Activated T-helper 2 cell treated with anti-CD3 and anti-CD28 coated beads, Interferon-gamma antibody, Interleukin-2, Interleukin-4, amounts not matched to agents 10 μg/mL and 5 μg/mL and 100 μg/mL, durations not matched to agents 14 hours and 24 hours and 36 hours (primary cell): ENCODE measurements at places on chromosomes 5 and 9. TPM values are rescaled to one million over a fixed set of nuclear protein-coding genes. Genes with fewer than 3 reads are reported as not detected.

The CSF1R gene
- 0.18 and 0.27 TPM in 2 replicates for total RNA-seq

The WNK2 gene
- total RNA-seq: 1.2 and 1.6 TPM in 2 replicates

The MRPL50 gene
- total RNA-seq: 14.2 and 14.8 TPM in 2 replicates

GRCh38 chr5:143793249-143793648 lies 18.7 kb upstream of the HMHB1 start:
- DNase-seq: no peak

GRCh38 chr5:35031276-35031675 lies 16.5 kb downstream of the AGXT2 start:
- DNase-seq: no peak

GRCh38 chr5:68406767-68407241 lies 191.2 kb downstream of the PIK3R1 start:
- no peak for DNase-seq

DNA sequence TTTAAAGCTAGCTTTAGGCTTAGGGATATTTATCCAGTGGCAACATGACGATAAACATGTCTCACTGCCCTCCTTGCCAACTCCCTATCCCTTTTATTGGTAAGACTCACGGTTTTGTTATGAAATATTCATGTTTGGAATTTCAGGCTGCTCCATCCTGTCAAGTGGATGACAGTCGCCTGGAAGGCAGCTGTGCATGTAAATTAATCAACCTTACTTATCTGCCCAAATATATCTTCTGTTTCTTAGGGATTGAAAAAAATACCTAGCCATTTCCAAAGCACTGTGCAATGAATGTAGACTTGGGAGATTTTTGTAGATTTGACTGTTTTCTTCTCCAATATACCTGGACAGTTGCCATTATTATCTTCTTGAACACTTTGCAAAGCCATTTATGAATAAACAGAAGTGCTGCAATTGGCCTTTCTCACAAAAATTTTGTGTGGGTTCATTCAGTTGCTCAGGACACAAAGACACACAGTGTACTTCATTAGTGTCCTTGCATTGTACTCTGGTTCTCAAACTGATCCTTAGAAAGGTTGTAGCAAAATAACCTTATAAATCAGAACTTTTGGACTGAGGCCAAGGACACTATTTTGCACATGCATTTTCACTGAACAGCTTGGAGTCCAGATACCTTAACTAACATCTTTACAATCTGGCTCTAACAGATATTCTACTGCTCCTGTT lies 889.4 kb upstream of the SEMA6A start:
- no peak for DNase-seq

GRCh38 chr5:125390326-125390725 lies 643.9 kb upstream of the ZNF608 start:
- DNase-seq: no peak

DNA sequence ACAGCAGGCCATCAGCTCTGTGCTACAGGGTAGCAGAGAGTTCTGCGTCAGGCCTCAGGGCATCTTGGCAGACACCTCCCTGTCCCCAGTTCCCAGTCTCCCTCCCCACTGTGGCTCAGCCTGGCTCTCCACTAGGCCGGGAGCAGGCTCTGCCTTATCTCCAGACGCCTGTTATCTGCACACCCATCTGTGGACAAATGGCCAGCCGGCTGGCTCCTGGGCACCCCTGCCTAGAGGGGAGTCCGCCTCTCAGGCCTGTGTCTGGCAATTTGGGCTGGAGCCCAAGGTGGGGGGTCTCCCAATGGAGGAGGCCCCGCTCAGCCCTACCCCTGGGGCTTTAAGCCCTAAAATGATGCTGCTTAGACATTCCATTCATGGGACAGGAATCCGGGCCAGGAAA lies 39.2 kb upstream of the HAND1 start:
- DNase-seq: no peak

DNA sequence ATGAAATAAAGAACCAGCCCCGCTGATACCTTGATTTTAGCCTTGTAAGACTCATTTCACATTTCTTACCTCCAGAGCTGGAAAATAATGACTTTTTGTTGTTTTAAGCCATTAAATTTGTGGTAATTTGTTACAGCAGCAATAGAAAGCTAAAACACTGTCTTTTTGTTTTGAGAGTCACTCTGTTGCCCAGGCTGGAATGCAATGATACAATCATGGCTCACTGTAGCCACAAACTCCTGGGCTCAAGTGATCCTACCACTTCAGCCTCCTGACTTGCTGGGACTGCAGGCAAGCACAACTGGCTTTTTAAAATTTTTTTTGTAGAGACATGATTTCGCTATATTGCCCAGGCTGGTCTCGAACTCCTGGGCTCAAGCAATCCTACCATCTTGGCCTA lies 34.7 kb upstream of the MYO10 start:
- no peak for DNase-seq

- no peak for DNase-seq
Measured at GRCh38 chr9:126057121-126057825, 269.4 kb upstream of the MVB12B start.

- DNase-seq: no peak
Measured at GRCh38 chr5:109882546-109882945, 192.8 kb downstream of the MAN2A1 start.

DNA sequence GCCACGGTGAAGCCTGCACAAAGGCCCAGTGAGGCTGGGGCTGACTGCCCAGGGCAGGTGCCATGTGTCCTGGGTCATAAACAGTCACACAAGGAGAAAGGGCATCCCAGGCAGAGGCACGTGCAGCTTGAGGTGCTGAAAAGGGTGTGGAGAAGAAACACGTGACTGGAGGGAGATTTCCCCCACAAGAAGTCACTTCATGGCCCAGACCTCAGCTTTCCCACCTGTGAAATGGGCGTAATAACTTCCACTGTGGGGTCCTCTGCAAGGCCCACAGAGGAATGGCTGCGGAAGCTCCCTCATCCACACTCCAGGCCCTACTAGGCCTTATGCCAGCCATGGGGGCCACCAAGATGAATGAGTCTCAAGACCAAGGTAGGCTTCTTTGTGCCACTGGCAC lies 20.1 kb upstream of the CPLX2 start:
- DNase-seq: no peak

GRCh38 chr9:36319183-36319582 lies 60.9 kb upstream of the GNE start:
- no peak for DNase-seq

GRCh38 chr5:36948650-36949049 lies 72.1 kb downstream of the NIPBL start:
- DNase-seq: no peak

DNA sequence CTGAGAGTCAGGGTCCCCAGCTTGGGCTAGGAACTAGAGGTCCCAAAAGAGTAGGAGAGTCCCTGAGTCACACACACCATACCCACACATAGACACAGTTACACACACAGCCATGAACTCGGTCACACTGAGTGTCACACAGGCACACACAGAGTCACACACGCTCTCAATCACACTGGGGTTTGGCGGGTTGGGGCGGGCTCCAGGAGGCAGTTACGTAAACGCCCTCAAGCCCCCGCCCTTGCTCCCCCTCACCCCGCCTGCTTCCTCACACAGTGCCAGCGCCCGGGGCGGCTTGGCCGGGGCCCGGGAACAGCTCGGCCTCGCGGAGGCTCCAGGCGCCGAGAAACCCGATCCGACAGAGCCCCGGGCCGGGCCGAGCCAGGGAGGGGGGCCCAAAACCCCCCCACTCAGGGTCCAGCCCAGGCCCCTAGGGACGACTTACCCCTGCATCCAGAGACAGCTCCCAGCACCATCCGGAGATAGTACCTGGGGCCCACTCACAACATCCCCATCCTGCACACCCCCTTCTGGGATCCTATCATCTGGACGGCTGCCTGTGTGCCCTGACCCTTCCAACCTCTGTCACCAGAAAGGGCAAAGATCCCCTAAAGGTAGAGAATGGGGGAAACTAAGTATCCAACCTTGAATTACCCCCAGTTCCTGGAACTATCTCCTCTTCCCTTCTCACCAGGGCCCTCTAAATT lies 3.5 kb upstream of the CNTFR start:
- DNase-seq: no peak

- no peak for DNase-seq
Measured at GRCh38 chr9:108772301-108772894, 83.4 kb downstream of the ACTL7B start.

- no peak for DNase-seq
Measured at GRCh38 chr9:121399883-121400607, 30.0 kb upstream of the STOM start.
